OCI-M1 (cell line): ENCODE measurements at places on chromosomes 2 and 18.

DNA sequence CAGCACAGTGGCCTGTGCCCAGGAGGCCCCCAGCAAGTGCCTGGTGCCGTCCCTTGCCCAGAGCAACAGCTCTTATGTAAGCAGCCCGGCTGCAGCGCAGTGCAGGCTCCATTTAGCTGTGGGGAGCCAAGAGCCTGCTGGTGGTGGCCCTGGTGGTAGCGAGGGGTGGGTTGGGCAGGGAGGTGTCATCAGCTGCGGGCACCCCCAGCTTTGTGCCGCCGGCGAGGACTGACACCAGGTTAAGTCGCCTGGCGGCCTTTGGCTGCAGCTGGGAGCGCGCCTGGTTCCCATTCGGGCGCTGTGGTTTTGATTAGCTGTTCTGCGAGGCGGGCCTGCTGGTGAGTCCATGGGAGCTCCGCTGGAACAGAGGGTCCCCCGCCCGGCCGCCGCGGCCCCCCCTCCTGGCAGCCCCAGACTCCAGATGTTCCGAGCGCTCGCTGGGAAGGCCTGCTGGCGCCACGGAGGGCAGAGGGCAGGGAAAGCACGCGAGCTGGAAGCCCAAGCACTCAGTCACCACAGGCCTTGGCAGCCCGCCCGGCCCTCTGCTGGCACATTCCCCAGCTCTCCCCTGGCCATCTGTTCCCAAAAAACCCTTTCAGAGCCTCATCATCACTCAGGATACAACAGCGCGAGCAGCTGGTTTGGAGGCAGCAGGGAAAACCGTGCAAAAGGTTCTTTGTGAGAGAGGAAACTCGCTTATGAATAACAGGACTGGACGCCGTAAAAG lies 18.4 kb downstream of the ATOH8 start:
- DNase-seq, result no peak

DNA sequence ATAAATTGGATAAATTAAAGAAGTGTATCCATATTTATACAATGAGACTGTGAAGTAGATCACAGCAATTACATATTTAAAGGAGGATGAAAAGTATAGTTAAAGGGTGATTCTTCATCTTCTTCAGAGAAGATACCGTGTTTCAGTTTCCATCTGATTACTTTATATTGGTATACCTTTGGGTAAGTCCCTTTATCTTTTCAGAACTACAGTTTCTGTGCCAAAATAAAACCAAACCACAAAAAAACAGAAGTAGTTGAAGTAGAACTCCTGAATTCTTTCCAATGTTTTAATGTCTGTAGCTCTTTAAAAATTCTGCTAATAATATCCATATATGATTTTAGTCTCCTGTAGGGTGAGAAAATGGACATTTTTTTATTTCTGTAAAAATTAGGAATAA lies 231.2 kb upstream of the LINC00305 start:
- DNase-seq, result peak; percentile 53

DNA sequence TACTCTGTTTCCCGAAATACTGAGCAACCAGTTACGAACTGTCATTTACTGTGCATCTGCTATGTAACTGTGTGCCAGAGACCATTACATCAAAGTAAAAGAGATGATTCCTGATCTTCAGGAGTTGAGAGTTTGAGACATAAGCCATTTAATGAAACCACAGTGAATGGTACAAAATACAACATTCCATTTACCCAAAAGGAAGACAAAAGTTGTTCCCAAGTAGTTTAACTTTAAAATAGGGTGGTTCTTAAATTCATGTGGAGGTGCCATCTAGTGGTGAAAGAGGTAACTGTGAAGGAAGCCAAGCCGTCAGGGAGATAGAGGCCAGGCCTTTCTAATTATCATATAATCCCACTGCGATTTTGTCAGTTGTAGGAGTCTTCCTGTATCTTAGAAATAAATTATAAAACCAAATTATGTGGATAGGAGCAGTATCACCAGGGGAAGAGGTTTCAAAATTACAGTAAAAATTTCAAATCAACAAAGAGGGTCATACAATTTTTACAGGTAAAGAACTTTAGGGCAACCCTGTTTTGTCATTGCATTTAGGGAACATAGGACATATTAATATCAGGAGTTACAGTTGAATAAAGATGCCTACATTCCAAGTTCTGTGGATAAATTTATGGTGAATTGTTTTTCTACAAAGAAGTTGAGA lies 67.7 kb downstream of the EPAS1 start:
- DNase-seq, result peak; percentile 81

DNA sequence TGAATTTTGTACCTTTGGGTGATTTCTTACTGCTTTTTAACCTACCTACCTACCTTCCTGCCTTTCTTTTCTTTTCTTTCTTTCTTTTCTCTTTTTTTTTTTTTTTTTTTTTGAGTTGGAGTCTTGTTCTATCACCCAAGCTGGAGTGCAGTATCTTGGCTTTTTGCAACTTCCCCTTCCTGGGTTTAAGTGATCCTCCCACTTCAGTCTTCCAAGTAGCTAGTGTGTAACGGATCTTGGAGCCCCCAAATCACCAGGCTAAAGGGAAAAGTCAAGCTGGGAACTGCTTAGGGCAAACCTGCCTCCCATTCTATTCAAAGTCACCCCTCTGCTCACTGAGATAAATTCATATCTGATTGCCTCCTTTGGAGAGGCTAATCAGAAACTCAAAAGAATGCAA lies 61.3 kb downstream of the DDX18 start:
- DNase-seq, result peak; percentile 85

GRCh38 chr2:112623913-112624777 lies 21.6 kb upstream of the SLC20A1 start:
- DNase-seq, result no peak

GRCh38 chr2:224151680-224152310 lies 112.7 kb upstream of the SERPINE2 start:
- no peak for DNase-seq

DNA sequence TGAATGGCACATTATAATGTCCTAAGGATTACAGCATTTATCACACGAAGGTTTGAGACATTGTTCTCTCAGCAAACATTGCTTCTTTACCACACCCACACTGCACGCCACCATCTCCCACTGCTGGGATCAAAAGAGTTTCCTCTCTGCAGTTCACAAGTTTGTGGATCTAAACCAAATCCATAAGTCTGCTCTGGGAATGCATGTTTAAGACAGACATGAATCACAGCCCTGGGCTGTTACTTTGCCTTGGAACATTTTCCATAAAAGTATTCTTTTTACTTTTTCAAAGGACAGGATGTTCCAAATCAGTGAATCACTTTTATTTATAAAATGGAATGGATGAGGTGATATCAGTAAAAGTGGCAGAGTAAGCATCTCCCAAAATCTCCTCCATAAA lies 36.1 kb downstream of the STPG4 start:
- DNase-seq, result no peak

- DNase-seq, result no peak
These were observed 22.7 kb downstream of the RNF152 start for GRCh38 chr18:61870151-61870550.

GRCh38 chr2:165536851-165537499 lies 67.5 kb downstream of the CSRNP3 start:
- peak; percentile 19 for DNase-seq
